Thoracic aorta (tissue), 2 donors: ENCODE measurements at places on chromosomes 2 and 18. TPM values are rescaled to one million over a fixed set of nuclear protein-coding genes. Genes with fewer than 3 reads are reported as not detected.

MYO5B gene
- total RNA-seq, result 8.3 TPM

DNA sequence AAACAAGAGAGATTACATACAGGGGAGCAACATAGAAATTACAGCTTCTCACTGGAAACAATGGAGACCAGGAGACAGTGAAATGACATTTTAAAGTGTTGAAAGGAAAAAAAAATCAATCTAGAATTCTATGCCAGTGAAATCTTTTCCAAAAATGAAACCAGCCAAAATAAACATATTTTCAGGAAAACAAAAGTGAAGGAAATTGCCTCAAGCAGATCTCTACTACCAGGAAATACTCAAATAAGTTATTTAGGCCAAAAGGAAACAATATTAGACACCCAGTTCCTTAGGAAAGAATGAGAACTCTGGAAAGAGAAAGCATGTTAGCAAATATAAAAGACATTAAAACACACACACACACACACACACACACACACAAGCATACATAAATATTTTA, 339.9 kb upstream of the NCKAP5 start:
- H3K27me3 ChIP-seq, result no peaks in the 10 kb centered on the region
- no peaks in the 10 kb centered on the region for H3K36me3 ChIP-seq
- DNase-seq, result no peak

DNA sequence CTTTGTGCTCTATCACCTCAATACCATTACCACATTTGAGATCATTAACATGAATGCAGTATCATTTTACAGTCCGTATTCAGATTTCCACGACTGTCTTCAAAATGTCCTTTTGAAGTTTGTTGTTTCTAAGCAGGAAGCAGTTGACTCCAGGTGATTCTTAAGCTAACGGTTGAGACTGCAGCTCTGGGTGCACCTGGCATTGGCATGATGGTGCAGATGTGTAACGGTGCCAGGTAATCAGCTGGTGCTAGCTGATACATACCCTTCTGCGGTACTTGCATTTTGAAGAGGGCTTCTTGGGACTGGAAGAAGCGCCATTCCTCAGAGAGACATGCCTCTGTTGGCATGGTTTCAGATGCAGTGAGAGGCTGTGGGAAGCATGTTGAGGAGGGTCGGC, 19.5 kb downstream of the SIGLEC15 start:
- no peaks in the 10 kb centered on the region for H3K27me3 ChIP-seq
- no peak overlapping the region for H3K27ac ChIP-seq
- no peak overlapping the region for H3K4me3 ChIP-seq
- no peaks in the 10 kb centered on the region for H3K4me1 ChIP-seq
- H3K36me3 ChIP-seq, result no peaks in the 10 kb centered on the region

- no peaks in the 10 kb centered on the region for H3K4me1 ChIP-seq
- no peaks in the 10 kb centered on the region for H3K27me3 ChIP-seq
- no peak overlapping the region for H3K27ac ChIP-seq
- DNase-seq, result no peak
- H3K36me3 ChIP-seq, result no peaks in the 10 kb centered on the region
Measured at GRCh38 chr2:94870440-94871225, 597 bp upstream of the TEKT4 start.

DNA sequence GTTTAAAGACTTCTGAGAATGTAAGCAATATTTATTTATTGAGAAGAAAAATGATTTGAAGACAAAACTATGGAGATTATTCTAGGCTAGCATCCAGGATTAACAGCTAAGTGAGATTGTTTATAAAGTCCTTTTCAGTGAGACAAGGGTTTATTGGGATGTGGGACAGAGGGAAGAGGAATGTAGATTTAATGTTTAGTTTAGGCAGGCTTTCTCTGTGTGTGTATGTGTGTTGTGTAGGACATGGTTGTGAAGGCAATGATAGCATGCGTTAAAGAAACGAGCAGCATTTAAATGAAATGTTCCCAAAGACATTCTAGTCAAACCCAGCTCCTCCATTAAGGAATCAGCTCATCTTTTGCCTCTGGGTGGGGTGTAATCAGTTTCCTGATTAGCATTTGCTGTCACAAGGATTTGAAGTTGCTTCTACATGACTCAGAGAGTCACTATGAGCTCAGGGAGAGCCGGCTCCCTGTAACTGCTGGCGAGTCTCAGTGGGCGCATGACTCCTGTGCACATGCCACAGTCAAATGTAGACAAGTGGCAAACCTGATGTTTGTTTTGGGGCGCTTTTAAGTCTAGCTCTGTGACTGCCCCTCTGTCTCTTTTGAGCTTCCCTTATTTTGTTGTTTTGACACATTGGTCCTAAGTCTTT, 442.2 kb upstream of the CELF4 start:
- no peak overlapping the region for H3K4me3 ChIP-seq
- no peaks in the 10 kb centered on the region for H3K36me3 ChIP-seq
- no peak for DNase-seq
- H3K4me1 ChIP-seq, result no peaks in the 10 kb centered on the region

GRCh38 chr18:73615506-73615905, 532.1 kb downstream of the FBXO15 start:
- H3K27ac ChIP-seq, result no peak overlapping the region
- no peak for DNase-seq
- no peaks in the 10 kb centered on the region for H3K4me1 ChIP-seq
- H3K36me3 ChIP-seq, result no peaks in the 10 kb centered on the region
- no peak overlapping the region for H3K4me3 ChIP-seq

GCG gene
- not detected for total RNA-seq

- H3K4me3 ChIP-seq, result no peak overlapping the region
- no peaks in the 10 kb centered on the region for H3K4me1 ChIP-seq
- no peak for DNase-seq
- H3K36me3 ChIP-seq, result no peaks in the 10 kb centered on the region
- H3K27me3 ChIP-seq, result no peaks in the 10 kb centered on the region
- H3K27ac ChIP-seq, result no peak overlapping the region
Measured at GRCh38 chr2:75553935-75554531, 6.7 kb downstream of the EVA1A start.

DNA sequence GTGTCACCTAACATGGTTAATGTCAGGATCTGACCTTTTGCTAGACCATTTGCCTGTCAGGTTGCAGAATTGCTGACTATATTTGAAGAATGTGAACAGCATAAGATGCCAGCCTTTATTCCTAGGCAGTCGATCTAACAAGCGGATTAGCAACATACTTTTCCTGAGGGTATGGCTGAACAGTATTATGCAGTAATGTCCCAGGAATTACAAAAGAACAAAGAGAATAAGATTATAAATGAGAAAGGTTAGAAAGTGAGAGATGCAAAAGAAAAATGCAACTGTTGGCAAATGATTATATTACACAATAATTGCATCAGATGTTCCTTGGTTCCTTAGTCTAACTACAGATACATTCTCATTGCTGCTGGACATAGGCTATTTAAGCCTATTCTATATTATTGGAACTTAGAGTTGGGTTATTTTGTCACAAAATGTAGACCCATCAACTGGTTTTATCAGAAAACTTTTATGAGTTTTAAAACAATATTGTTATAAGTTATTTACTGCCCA, 647.1 kb upstream of the CRIM1 start:
- no peaks in the 10 kb centered on the region for H3K4me1 ChIP-seq
- no peak overlapping the region for H3K4me3 ChIP-seq
- H3K27ac ChIP-seq, result no peak overlapping the region
- no peak for DNase-seq
- H3K36me3 ChIP-seq, result no peaks in the 10 kb centered on the region

DNA sequence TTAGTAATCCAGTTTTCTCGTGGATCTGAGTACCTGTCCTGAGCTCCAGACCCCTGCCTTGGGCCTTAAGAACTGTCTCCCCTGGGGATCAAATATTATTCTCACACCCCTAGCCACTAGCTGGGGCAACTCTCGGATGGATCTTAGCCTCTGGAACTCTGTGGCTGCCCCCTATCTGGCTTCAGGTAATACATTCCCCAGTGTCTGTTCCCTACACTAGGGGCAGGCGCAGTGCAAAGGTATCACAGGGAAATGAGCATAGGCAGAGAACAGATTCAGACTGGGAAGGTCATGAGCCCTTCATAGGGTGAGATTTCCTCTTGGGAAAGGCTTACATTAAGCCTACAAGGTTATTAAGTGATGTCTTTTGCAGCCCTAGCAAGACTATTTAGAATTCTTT, 11.2 kb upstream of the SIX2 start:
- no peak for DNase-seq
- no peak overlapping the region for H3K4me3 ChIP-seq
- no peak overlapping the region for H3K27ac ChIP-seq
- H3K36me3 ChIP-seq, result no peaks in the 10 kb centered on the region
- peaks cover 11% of the 10 kb centered on the region for H3K4me1 ChIP-seq

DNA sequence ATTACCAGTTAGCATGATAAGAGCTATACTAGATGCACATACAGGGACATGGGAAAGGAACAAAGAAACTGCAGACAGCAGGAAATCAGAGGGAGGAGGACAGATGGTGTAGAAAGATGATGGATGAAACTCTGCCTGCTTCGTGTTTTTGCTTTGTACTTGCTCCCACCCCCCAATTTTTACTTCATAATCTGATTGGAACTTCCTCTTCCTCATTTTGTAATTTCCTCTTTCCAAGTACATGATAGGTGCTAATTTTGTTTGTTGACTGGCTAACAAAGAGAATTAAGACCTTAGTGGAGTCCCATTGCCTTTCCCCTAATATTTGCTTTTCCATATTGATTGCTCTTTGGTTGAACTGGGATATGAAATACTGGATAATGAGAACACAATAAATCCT, 76.0 kb upstream of the PELI1 start:
- no peaks in the 10 kb centered on the region for H3K4me1 ChIP-seq
- DNase-seq, result no peak
- no peak overlapping the region for H3K4me3 ChIP-seq
- H3K36me3 ChIP-seq, result no peaks in the 10 kb centered on the region
- no peaks in the 10 kb centered on the region for H3K27me3 ChIP-seq
- no peak overlapping the region for H3K27ac ChIP-seq

HAAO gene
- 33.7 TPM for total RNA-seq

DNA sequence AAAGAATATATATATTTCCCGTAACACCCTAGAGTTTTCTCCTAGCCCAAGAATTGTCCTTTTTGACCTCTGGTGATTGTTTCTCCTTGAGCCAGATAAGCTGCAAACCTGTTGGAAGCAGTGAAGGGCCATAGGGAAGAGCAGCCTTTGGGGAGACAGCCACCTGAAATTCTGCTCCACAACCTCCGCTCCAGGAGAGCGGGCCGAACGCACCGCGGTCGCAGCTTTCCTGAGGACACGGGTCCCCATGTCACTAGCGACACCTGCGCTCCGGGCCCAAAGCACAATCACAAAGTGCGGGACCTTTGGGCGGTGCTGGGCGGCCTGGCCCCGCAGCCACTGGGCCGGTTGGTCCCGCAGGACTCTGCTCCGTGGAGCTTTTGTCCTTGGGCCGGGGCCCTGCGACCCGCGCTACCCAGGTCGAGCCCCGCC, 557 bp upstream of the DSG2 start:
- H3K27ac ChIP-seq, result no peak overlapping the region
- H3K27me3 ChIP-seq, result no peaks in the 10 kb centered on the region
- H3K4me3 ChIP-seq, result peak overlapping the region; percentile 66
- no peak for DNase-seq

DNA sequence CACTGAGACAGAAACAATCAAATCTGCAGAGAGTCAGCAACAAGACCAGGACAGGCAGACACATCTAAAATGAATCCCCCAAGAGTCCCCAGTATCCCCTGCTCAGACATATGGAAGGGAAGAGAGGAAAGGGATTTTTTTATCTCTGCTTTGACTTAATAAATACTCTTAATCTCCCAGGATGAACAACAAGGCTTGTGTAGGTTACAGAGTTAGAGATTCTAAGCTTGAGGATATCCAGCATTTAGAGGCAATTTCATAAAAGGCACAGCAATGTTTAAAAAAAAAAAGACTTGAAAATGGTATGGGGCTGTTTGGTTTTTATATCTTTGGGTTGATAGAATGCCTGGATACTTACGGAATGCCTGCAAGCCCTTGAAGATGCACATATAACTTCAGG, 199.9 kb downstream of the ARL4C start:
- H3K4me1 ChIP-seq, result no peaks in the 10 kb centered on the region
- H3K4me3 ChIP-seq, result no peak overlapping the region
- no peaks in the 10 kb centered on the region for H3K36me3 ChIP-seq
- no peaks in the 10 kb centered on the region for H3K27me3 ChIP-seq
- no peak overlapping the region for H3K27ac ChIP-seq
- no peak for DNase-seq

- no peaks in the 10 kb centered on the region for H3K27me3 ChIP-seq
- no peak overlapping the region for H3K27ac ChIP-seq
- H3K36me3 ChIP-seq, result no peaks in the 10 kb centered on the region
- H3K4me3 ChIP-seq, result no peak overlapping the region
- no peak for DNase-seq
- peaks cover 12% of the 10 kb centered on the region for H3K4me1 ChIP-seq
Measured at GRCh38 chr2:231966886-231967285, 5.4 kb downstream of the DIS3L2 start.

- H3K4me1 ChIP-seq, result peaks cover 3% of the 10 kb centered on the region
- no peak overlapping the region for H3K27ac ChIP-seq
- H3K36me3 ChIP-seq, result no peaks in the 10 kb centered on the region
- no peak overlapping the region for H3K4me3 ChIP-seq
- DNase-seq, result no peak
Measured at GRCh38 chr2:96103761-96104486, 12.4 kb downstream of the ADRA2B start.

DNA sequence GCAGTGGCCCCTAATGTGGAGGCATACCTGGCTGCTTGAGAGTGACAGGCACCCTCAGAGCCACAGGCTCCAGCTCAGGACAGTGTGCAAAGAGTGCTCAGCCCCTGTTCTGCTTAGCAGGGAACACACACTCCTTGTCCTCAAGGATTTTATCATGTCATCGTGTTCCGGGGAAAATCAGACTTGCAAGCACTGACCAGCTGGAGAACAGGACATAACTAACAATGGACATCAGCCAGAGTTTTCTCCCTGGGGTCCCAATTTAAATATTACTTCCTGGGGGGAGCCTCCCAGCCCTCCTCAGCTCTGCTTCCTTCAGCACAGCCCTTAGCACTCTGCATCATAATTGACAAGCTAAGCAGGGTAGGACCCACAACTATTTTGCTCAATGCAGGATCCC, 175.4 kb upstream of the ACAA2 start:
- no peak for DNase-seq
- H3K4me1 ChIP-seq, result no peaks in the 10 kb centered on the region
- no peaks in the 10 kb centered on the region for H3K36me3 ChIP-seq
- H3K27me3 ChIP-seq, result no peaks in the 10 kb centered on the region
- no peak overlapping the region for H3K27ac ChIP-seq

DNA sequence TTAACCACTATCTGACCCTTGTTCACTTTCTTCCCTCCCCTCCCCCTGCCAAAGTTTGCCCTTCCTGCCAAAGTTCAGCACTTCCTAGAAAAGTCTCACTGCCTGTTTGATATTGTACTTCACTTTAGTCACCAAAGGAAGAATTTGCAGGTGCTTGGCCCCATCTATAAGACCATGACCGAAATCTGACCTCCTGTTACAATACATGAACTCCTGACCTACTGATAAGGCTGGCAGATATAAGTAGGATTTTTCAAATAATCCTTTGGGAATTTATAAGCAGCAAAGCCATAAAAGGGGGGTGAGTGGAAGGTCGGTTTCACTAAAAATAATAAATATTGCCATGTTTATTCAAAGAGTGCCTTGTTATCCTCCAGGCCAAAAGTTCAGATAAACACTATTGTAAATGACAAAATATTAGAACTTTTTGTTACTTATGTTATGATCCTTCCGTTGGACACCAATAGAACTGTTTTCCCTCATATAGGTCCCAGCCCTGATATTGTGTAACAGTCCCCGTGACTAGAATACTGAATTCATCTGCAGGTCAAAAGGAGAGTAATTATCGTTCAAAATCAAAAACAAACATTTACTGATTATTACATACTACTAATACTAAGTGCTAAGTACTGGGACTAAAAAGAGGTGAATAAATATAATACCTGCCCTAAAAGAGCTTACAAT, 277.6 kb downstream of the EXOC6B start:
- H3K4me1 ChIP-seq, result no peaks in the 10 kb centered on the region
- no peak overlapping the region for H3K27ac ChIP-seq
- H3K27me3 ChIP-seq, result no peaks in the 10 kb centered on the region
- no peaks in the 10 kb centered on the region for H3K36me3 ChIP-seq
- DNase-seq, result no peak
